Cortex of kidney (tissue), 1 donor: ENCODE measurements at places on chromosomes 4 and X.

- DNase-seq, result no peak
Measured at GRCh38 chr4:141417387-141417786, 196.7 kb downstream of the ZNF330 start.

GRCh38 chrX:1483843-1484637 is 31.3 kb upstream of the ASMTL start:
- no peak for DNase-seq

DNA sequence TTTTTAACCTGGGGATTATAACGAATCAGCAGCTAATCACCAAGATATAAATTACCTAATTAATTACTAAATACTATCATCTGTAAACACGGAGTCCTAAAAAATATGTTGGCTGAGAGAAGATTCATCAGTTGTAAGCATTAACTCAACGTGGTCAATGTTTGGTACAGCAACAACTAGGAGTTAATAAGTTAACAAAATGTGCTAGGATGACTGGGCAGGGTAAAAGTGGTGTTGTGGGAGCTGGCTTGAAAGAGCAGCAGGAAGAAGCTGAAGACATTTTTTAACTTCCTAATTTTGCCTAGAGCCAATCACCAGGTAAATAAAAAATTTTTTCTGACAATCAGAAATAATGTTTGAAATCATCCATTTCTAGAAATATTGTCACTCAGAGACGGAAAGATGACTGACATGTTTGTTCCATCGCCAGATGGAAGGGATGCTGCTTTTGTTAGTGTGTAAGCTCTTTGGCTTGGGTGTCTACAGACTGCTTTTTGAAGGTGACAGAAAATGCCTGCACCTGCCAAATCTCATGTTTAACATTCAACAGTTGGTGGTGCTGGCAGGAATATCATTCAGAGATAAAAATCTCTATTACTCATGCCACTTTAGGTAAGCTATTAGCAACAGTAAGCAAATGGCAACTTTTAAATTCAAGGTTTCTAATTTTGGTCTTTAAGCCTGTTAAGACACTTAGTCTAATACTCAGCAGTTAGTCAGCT is 1126.9 kb downstream of the STPG2 start:
- no peak for DNase-seq

GRCh38 chr4:4689694-4690440 is 148.0 kb upstream of the STX18 start:
- no peak for DNase-seq

- no peak for DNase-seq
Measured at GRCh38 chr4:183408796-183409195, 35.6 kb upstream of the CDKN2AIP start.

DNA sequence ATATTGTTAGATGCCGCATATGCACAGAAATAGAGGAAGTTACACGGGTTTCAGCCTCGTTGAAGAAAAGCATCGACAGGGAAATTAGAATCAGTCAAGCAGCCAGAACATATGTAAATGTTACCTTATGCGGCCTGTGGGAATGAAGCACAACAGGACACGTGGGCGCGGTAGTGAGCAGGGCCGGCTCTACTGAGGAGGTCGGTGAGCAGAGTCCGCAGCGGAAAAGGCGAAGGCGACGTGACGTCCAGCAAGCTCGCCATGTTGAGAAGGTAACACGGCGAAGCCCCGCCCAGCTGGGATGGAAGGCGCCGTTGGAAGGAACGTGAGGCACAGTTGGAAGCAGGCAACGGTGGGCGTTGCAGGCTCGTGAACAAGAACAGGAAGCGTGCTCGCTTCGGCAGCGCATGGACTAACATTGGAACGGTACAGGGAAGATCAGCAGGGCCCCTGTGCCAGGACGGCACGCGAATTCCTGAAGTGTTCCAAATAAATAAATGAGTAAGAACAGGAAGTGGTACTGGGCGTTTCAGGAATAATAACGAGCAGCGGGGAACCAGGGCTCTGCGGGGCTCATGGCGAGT is 54.6 kb downstream of the MTNR1A start:
- no peak for DNase-seq

- no peak for DNase-seq
Measured at GRCh38 chrX:43657671-43658070, 1.6 kb downstream of the MAOA start.

GRCh38 chrX:109533631-109534030 is 3.0 kb upstream of the NXT2 start:
- no peak for DNase-seq

DNA sequence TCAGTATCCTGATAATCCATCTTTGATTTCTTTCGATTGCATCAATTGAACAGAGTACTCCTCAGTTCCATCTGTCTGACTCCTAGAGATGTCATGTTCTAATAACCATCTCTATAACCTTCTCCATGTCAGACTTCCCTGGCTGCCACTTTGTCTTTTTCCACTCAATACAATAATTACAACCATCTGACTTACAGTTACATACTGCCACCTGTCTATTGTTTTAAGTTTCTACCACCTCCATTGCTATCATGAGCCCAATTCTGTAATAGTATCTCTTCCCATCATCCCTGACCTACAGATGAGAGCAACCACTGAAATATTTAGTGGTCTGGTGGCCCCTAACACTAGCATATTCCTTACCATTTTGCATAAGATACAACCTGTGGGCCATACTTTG is 439.2 kb upstream of the FAM47C start:
- DNase-seq, result no peak

DNA sequence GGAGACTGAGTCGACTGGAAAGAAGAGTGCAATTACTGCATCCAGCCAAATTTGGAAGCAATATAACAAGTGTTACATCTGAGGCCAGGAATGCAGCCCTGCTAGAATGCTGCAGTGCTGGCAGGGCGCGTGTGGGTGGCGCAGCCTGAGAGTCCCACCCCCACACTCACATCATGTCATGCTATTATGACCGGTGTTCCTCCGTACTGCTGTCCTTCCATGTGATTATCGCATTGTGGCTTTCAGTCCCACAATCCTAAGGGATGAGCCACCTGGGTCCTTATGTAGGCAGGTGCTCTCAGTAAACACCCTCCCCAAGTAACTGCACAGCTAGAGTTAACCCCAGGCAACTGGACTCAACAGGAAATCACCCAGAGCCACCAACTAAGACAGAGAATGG is 122.6 kb upstream of the CPEB2 start:
- DNase-seq, result no peak

DNA sequence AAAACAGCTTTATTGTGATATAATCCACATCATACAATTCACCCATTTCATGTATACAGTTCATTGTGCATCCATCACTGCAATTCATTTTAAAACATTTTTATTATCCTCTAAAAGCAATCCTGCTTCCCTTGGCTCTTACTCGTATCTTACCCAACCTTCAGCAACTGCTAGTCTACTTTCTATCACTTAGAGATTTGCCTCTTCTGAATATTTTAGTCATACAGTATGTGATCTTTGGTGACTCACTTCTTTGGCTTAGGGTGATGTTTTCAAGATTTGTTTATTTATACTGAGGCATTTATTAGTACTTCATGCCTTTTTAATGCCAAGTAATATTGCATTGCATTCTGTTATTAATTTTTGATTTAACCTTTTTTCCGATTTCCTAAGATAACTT is 15.0 kb upstream of the MSMO1 start:
- no peak for DNase-seq

DNA sequence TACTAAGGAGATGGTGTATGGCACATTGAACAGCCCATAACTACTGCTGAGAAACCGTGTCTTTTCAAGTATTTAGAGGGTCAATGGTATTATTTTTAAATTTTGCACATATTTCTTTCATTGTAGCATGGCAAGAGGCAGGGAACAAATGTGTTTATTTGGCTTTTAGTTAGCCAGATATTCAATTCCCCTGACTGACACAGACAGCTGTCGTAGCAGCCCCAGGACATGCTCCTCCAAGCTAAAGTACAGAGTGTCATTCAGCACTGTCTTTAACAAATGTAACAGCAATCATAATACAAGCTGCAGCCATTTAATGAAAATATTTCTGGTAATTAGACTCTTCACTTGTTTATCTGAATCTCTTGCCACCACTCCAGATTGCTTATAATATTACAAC is 687.1 kb downstream of the KLHL13 start:
- no peak for DNase-seq

DNA sequence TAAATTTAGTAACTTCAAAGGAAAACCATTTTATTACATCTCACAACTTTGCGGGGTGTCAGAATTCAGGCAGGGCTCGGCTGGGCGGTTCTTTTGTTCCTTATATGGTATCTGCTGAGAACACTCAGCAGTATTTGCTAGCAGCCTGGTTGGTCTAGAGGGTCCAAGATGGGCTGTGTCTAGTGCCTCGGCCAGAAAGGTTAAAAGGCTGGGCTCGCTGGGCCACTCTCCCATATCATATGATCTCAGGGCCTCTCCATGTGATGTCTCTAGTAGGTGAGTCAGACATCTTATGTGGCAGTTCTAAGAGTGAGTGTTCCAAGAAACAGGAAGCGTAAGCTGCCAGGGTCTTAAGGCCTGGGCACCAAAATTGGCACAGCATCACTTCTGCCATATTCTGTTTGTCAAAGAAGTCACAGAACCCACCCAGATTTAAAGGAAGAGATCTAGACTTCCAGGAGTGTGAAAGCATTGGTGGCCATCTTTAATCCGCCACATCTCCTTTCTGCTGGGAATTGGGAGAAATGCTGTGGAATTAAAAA is 100.9 kb upstream of the ATP6AP2 start:
- DNase-seq, result no peak

DNA sequence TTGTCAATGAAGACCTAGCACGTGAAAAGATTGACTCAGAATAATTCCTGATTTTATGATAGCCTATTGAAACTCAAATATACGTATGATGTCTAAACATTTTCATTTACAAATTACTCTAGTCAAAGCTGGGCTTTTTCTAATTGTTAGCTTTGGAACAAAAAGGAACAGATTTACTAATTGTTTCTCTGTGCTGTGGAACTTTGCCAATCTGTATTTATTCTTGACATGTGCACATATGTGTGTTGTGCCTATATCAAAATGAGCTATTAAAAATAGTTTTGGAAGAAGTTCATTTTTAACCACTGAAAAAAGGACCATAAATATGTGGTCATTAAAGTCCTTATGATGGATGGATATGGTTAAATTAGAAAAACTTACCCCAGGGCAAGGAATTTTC is 85.4 kb upstream of the PACRGL start:
- no peak for DNase-seq

DNA sequence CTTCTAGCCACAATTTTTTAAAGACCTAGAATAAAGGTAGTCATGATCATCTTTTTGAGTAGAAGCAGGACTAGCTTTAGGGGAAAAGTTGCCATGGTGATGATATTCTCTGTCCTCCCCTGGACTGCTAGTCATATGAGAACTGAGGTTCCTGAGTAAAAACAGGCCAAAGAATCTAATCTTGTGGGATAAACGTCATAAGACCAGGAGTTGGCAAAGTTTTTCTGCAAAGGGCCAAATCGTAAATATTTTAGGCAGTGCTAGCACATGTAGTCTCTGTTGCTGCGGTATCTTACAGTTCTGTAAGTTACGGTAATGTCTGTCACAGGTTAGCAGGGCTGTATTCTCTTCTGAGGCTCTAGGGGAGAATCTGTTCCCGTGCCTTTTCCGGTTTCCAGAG is 3.4 kb downstream of the PRPS2 start:
- no peak for DNase-seq

- DNase-seq, result no peak
Measured at GRCh38 chr4:2261110-2261852, 628 bp downstream of the MXD4 start.

DNA sequence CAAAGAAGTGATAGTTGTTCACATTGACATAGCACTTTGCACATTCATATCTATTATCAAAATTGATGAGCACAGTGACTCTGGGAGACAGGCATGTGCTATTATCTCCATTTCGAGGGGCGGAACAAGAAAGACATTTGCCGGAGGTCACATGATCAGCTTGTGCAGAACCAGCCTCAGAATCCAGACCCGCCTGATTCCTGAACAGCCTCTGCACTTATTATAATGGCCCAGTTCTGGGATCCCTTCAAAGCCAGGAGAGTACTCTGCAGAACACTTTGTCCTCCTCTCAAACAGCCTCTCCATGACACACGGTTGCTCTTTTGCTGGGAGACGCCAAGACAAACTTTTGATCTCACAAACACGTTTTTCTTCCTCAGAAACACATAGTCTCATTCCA is 48.4 kb downstream of the RWDD4 start:
- DNase-seq, result no peak

DNA sequence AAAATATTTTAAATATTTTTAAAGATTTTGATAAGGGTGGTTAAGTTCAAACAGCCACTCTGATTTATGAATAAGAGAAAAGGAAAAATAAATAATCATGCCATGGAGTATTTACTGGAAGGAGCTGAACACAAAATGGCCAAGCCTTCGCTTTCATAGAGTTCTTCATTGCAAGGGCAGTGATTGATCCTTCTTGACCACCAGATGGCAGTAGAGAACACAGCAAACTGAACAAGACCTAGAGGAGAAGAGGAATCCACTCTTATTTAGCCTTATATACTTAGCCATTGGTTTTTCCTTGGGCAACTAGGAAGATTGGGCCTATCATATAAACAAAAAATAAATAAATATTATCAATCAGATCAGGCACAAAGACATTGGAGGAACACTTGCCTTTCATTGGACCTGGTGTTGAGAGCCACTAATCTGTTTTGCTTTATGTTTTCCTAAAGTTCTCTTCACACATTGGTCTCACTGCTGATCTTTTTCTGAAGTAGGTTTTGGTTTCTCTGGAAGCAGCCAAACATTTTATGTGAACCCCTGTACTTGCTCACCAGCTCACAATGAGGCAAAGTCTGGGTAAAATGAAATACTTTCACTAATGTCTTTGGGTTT is 58.1 kb upstream of the PARM1 start:
- DNase-seq, result no peak

DNA sequence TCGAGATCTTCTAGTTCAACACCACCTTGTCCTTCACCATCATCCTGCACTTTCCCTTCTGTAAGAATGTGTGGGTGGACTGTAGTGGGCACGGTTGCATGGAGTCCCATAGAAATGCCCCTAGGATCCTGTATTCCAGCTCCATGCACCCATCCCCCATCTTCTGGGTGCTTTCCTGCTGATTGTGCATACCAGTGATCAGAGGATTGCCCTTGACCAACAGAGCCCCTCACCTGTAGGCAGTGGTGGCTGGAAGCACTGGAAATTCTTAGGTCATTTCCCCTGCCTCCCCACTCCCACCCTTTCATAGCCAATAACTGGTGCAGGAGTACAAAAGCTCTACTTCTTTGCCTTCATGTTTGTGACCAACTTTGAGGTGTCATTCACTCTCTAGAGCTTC is 213.4 kb upstream of the ARSJ start:
- DNase-seq, result no peak

- no peak for DNase-seq
Measured at GRCh38 chrX:25869761-25870160, 268.4 kb upstream of the MAGEB18 start.

GRCh38 chr4:114807759-114808404 is 209.3 kb downstream of the UGT8 start:
- no peak for DNase-seq

GRCh38 chrX:129787336-129788055 is 7.7 kb downstream of the SASH3 start:
- no peak for DNase-seq

- no peak for DNase-seq
Measured at GRCh38 chr4:189206953-189207352, 733.7 kb upstream of the FRG1 start.

GRCh38 chr4:105637408-105638176 is 70.9 kb downstream of the INTS12 start:
- DNase-seq, result no peak
